Activated CD4-positive, alpha-beta T cell treated with anti-CD3 and anti-CD28 coated beads for 36 hours (primary cell): ENCODE measurements at places on chromosomes 16 and 17. TPM values are rescaled to one million over a fixed set of nuclear protein-coding genes. Genes with fewer than 3 reads are reported as not detected.

DNA sequence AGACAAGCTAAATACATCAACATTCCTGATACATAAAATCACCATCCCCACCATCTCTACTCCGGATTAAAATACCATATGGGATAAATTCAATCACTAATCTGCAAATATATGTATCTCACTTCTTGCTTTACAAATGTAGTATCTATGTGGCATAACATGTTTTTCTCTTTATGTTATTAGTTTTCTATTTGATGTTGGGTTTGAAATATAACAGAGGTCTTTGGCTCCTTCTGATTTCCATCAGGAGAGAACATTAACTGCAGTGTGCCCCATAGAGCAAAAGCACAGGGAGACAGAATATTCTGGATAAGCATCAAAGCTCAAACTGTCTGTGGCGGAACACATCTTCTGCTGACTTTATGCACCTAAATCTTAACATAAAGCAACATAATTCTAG is 547.2 kb upstream of the CDH8 start:
- H3K27ac ChIP-seq = no peak overlapping the region
- no peak for DNase-seq
- H3K4me3 ChIP-seq = no peak overlapping the region
- H3K36me3 ChIP-seq = no peaks in the 10 kb centered on the region
- no peaks in the 10 kb centered on the region for H3K4me1 ChIP-seq

DNA sequence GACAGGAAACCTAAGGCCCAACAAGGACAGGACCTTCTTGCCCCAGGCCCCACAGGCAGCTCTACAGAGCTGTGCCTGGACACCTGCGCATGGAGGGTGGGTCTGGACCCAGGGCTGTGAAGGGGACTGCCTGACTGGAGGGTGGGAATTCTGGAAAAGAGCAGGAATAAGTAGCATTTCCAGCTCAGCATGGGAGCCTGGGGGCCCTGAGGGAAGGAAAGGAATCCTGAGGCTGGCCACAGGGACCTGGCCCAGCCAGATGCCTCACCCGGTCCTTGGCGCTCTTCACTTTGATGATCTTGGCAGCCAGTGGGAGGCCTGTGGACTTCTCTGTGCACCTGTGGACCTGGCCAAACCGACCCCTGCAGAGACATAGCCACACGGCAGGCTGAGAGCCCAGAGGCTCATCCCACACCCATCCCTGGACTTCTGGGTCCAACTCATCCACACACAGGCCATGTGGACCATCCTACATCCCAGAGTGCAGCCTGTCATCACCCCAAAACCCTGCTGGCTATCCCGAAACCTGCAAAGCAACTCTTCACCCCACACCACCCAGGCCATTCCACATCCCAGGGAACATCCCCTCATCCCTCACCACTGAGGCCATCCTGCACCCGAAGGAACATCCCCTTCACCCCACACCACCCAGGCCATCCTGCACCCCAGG is 18.7 kb downstream of the MYLK3 start:
- no peaks in the 10 kb centered on the region for H3K4me1 ChIP-seq
- DNase-seq = no peak
- no peak overlapping the region for H3K4me3 ChIP-seq
- no peaks in the 10 kb centered on the region for H3K27me3 ChIP-seq
- H3K36me3 ChIP-seq = no peaks in the 10 kb centered on the region

The CPHXL2 gene
- total RNA-seq = not detected

The B4GALNT2 gene
- total RNA-seq = not detected

- H3K36me3 ChIP-seq = no peaks in the 10 kb centered on the region
- H3K27me3 ChIP-seq = no peaks in the 10 kb centered on the region
- no peak for DNase-seq
Measured at GRCh38 chr16:88423448-88423850, 29.6 kb upstream of the ZFPM1 start.

The KCNH6 gene
- not detected for total RNA-seq

GRCh38 chr16:14013145-14013570 is 58.0 kb upstream of the MRTFB start:
- no peak overlapping the region for H3K4me3 ChIP-seq
- no peak overlapping the region for H3K27ac ChIP-seq
- no peaks in the 10 kb centered on the region for H3K36me3 ChIP-seq
- DNase-seq = no peak
